ENCODE measurements at places on chromosomes 5 and 9. TPM values are rescaled to one million over a fixed set of nuclear protein-coding genes. Genes with fewer than 3 reads are reported as not detected.

Gene BTNL8
- 0.59 TPM for total RNA-seq

DNA sequence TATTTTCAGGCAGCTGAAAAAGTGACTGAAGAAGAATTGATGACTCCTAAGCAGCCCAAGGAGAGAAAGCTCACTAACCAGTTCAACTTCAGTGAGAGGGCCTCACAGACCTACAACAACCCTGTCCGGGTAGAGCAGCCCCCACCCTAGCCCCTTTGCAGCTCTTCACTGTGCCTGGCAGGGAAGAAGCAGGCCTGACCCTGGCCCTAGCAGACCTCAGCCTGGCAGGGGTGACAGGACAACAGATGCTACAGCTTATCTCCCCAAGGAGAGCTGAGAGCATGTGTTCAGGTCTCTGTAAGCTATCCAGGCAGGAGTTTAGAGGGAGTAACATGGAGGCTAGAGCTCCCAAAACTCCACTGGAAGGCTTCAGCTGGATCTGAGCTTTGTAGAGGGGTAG is 31.8 kb downstream of the DNAI1 start:
- no peaks in the 10 kb centered on the region for H3K36me3 ChIP-seq
- DNase-seq: no peak
- peaks cover 3% of the 10 kb centered on the region for H3K4me1 ChIP-seq
- H3K27ac ChIP-seq: no peak overlapping the region
- no peaks in the 10 kb centered on the region for H3K27me3 ChIP-seq

- H3K27ac ChIP-seq: peak overlapping the region; percentile 16
- no peak for DNase-seq
- peaks cover 11% of the 10 kb centered on the region for H3K4me1 ChIP-seq
- no peaks in the 10 kb centered on the region for H3K27me3 ChIP-seq
Observed at GRCh38 chr5:21807953-21808352, 1045.2 kb downstream of the CDH12 start.

Gene KIAA1958
- total RNA-seq: 15.1 TPM

DNA sequence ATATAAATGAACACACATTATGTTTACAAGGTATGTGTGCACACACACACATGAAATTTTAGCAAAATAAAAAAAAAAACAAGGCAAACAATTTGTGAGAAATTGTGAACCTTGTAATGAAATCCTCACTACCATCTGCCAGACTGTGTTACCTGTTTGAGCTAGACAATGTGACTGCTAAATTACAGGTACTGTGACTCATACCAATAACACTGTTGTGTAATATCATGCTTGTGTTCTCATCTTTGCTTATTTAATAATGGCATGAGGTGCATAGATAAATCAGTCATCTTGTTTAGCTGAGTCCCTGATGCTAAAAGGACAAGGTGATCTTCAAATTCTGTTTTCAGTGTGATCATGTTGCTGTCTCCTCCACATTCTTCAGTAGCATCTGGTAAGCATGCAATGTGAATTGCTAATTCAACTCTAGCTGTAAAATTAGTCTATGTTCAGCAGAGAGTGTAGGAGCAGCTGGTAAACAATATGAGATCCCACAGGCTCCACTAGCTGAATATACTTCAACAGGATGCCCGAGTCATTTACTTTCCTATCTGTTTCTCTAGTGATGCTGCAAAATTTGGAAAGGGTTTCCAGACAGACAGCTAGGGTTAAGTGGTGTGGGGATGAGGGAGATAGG is 966.3 kb upstream of the C9orf72 start:
- H3K27ac ChIP-seq: no peak overlapping the region
- DNase-seq: no peak
- H3K4me1 ChIP-seq: no peaks in the 10 kb centered on the region
- no peak overlapping the region for H3K4me3 ChIP-seq
- H3K27me3 ChIP-seq: no peaks in the 10 kb centered on the region
- no peaks in the 10 kb centered on the region for H3K36me3 ChIP-seq

DNA sequence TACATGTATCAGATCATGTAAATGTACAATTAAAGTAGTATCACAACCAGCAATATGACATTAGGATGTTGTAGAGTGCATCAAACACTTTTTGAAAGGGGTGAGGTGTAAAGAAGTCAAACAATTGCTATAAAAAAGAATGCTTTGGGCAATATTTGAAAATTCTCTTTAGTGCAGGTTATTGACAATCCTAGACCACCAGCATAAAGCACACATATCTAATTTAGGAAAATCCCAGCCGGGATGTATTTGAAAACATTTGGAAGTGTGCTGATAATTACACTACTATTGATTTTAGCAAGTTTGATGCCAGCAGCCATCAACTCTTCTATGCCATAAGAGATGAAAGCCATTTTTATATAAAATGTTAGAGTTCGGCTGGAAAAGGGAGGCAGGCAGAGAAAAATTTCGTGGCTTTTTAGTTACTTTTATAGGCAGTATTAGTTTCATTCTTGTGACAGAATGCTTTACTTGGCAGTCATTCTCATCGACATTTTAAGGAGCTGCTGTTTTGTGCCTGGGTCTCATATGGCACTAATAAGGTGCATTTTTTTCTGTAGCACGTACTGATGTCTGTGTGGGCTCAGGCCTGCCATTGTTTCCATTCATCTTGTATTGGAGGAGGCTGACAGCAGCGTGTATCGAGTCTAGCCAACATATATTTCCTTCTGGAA is 285.7 kb downstream of the AOPEP start:
- H3K36me3 ChIP-seq: no peaks in the 10 kb centered on the region
- H3K27ac ChIP-seq: no peak overlapping the region
- H3K4me3 ChIP-seq: no peak overlapping the region
- H3K4me1 ChIP-seq: no peaks in the 10 kb centered on the region
- no peak for DNase-seq

- no peaks in the 10 kb centered on the region for H3K36me3 ChIP-seq
- peak; percentile 63 for DNase-seq
- peak overlapping the region; percentile 95 for H3K4me3 ChIP-seq
- H3K4me1 ChIP-seq: peaks cover 22% of the 10 kb centered on the region
- H3K27ac ChIP-seq: no peak overlapping the region
Observed at GRCh38 chr5:77852514-77853352, 76.6 kb upstream of the TBCA start.

Gene BRIX1
- total RNA-seq: 21.2 TPM

DNA sequence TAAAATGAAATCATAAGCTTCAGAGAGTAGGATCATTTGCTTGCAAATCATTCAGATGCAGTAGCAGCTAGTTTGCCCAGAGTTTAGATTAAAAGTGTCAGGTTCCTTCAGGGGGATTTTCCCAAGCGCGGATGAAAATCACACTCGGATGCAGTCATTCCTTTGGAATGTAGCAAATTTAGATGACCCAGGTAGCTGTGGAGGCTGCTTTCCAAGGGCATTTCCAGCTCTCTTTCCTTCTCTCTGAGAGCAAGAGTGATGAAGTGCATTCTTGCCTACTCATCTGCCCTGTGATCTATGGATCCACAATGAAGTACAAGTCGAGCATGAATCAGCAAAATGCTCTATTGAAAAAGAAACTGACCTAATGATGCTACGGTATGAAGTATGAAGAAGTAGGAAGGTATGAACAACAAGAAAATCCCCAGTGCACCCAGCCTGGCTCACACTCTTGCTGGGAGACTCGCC is 200.2 kb downstream of the PLK2 start:
- H3K4me3 ChIP-seq: no peak overlapping the region
- no peaks in the 10 kb centered on the region for H3K36me3 ChIP-seq
- no peaks in the 10 kb centered on the region for H3K27me3 ChIP-seq
- peaks cover 6% of the 10 kb centered on the region for H3K4me1 ChIP-seq
- H3K27ac ChIP-seq: no peak overlapping the region

Gene SPATA6L
- total RNA-seq: 6.7 TPM

Gene TEK
- 448 TPM for total RNA-seq

Gene SPAG8
- 0.59 TPM for total RNA-seq

DNA sequence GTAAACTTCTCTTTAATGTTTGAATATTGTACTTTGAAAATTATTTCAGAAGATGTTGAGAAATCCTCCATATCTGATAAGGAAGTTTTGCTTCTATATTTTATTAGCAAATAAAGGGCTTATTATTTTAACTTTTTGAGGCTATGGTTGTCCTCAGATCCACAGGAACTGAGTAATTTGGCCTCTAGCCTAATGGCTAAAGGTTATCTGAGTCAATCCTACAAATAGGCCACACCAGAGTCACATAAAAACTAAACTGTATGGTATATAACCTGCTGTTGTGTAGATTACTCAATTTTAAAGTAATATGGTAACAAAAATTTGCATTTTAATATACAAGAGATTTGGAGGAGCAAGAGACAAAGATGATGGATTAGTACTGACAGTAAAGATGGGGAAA is 549.2 kb upstream of the GRAMD2B start:
- no peaks in the 10 kb centered on the region for H3K36me3 ChIP-seq
- no peaks in the 10 kb centered on the region for H3K27me3 ChIP-seq
- no peak overlapping the region for H3K27ac ChIP-seq

Gene GRM6
- total RNA-seq: not detected

- H3K36me3 ChIP-seq: no peaks in the 10 kb centered on the region
- no peak for DNase-seq
- peaks cover 17% of the 10 kb centered on the region for H3K4me1 ChIP-seq
- no peak overlapping the region for H3K27ac ChIP-seq
- no peak overlapping the region for H3K4me3 ChIP-seq
Observed at GRCh38 chr5:172686539-172687390, 45.7 kb downstream of the NEURL1B start.

GRCh38 chr5:102946971-102947370 is 173.0 kb downstream of the GIN1 start:
- H3K4me1 ChIP-seq: no peaks in the 10 kb centered on the region
- H3K27me3 ChIP-seq: no peaks in the 10 kb centered on the region
- peak overlapping the region; percentile 25 for H3K4me3 ChIP-seq
- peaks cover 7% of the 10 kb centered on the region for H3K36me3 ChIP-seq
- no peak for DNase-seq

GRCh38 chr5:82387819-82388166 is 109.6 kb upstream of the RPS23 start:
- no peaks in the 10 kb centered on the region for H3K36me3 ChIP-seq
- H3K4me3 ChIP-seq: no peak overlapping the region
- H3K4me1 ChIP-seq: no peaks in the 10 kb centered on the region
- no peaks in the 10 kb centered on the region for H3K27me3 ChIP-seq

DNA sequence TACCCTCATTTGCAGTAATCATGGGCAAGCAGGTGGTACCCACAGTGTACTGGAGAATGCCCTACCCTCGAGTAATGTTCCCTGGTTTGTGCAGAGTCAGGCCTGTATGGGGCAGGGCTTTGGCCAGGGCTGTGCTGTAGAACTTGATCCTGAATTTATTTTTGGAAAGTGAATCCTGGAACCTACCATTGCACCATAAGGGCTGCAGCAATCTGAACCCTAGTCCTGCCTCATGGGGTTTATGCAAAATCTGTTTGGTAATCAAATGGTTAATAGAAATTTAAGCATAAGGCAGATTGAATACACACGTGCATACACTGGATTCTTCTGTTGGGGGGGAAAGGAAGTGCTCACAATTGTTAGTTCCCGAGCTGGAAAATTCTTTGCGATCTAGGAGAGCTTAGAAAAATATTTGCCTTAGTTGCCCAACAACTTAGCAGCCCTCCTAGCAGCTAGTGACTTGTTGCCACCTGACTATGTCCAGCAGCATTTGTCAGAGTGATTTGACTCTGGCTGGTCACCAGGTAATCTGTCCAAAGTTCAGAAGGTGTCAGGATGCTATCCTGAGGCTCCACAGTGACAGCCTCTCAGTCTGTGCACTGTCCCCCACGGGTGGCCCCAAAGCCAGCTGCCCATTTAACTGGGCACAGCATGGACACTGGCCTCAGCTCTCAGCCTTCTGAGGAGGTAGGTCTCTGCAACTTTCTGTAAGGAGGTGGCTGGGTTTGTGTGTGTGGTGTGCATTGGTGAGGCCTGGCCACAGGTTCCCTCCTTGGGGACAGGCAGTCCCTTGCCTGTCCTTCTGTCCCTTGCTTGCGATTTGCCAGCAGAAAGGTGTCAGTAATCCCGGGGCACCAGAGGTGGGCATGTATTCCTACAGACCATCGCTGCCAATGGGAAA is 8.3 kb downstream of the MVB12B start:
- H3K36me3 ChIP-seq: no peaks in the 10 kb centered on the region
- no peak overlapping the region for H3K4me3 ChIP-seq
- H3K27ac ChIP-seq: peak overlapping the region; percentile 57
- H3K27me3 ChIP-seq: peaks cover 6% of the 10 kb centered on the region
- peaks cover 32% of the 10 kb centered on the region for H3K4me1 ChIP-seq

- peaks cover 3% of the 10 kb centered on the region for H3K27me3 ChIP-seq
- no peak overlapping the region for H3K27ac ChIP-seq
- DNase-seq: no peak
Observed at GRCh38 chr5:170411100-170411499, 21.9 kb upstream of the KCNMB1 start.

DNA sequence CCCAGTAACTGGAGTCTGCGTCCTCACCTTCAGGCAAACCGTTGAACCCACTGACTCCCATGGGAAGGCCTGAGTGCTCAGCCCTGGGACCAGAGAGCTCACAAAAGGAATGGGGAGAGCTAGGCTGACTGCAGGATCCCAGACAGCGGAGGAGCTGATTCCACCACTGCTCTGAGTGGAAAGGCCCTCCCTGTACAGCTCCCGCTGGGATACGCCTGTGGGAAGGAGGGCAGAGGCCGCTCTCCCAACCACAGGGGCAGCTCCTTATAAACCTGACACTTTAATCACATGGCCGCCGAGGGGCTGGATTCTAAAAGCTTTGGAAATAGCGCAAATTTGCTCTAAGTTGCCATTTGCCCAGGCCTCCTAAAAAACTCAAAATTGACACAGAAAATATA is 37.1 kb downstream of the DBH start:
- H3K4me1 ChIP-seq: peaks cover 8% of the 10 kb centered on the region
- H3K4me3 ChIP-seq: no peak overlapping the region
- no peak for DNase-seq

DNA sequence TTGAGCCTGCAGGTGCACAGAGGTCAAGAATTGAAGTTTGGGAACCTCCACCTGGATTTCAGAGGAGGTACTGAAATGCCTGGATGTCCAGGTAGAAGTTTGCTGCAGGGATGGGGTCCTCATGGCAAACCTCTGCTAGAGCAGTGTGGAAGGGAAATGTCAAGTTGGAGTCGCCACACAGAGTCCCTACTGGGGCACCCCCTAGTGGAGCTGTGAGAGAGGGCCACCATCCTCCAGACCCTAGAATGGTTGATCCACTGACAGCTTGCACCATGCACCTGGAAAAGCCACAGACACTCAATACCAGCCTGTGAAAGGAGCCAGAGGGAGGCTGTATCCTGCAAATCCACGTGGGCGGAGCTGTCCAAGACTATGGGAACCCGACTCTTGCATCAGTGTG is 78.0 kb downstream of the GABRA1 start:
- H3K27me3 ChIP-seq: no peaks in the 10 kb centered on the region
- H3K36me3 ChIP-seq: no peaks in the 10 kb centered on the region
- no peak for DNase-seq
- H3K27ac ChIP-seq: no peak overlapping the region

All from endothelial cell (in vitro differentiated cells).